ENCODE measurements at places on chromosomes 4 and X. TPM values are rescaled to one million over a fixed set of nuclear protein-coding genes. Genes with fewer than 3 reads are reported as not detected.

SH3BGRL gene
- total RNA-seq: 130 TPM

DOK7 gene
- 7.0 TPM for total RNA-seq

DNA sequence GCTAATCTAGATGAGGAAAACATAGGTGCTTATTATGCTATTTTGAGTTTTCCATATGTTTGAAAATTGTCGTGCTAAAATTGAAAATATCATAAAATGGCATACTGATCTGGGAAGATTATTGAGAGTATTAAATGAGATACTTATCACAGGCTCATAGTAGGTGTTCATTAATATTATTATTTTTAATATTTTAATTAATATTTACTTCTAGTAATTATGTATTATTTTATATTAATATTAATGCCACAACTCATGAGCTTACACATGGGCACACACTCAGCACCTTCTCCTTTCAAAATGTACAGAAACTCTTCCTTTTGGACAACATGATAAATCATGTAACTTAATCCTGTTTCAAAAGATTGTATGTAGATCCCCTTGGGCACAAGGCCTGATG, 223.6 kb downstream of the RAB28 start:
- H3K36me3 ChIP-seq: no peaks in the 10 kb centered on the region
- no peak for DNase-seq
- H3K27ac ChIP-seq: no peak overlapping the region
- no peaks in the 10 kb centered on the region for H3K4me1 ChIP-seq
- no peak overlapping the region for H3K4me3 ChIP-seq

DNA sequence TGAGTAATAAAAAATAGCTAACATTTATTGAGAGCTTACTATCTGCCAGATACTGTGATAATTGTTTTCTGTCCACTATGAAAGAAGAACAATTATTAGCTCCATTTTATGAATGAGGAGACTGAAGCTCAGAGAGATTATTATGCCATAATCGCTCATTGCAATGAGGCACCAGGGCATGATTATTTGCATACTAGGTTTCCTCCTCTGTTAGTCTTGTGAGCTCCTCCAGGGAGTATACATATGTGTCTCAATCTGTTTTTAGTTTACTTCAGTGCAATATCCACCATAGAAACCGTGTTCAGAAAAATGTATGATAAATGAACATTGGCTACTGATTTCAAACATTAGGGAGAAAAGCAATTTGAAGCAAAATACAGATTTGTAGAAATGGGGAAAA, 139.4 kb upstream of the OTUD4 start:
- no peak overlapping the region for H3K27ac ChIP-seq
- no peaks in the 10 kb centered on the region for H3K27me3 ChIP-seq
- H3K36me3 ChIP-seq: no peaks in the 10 kb centered on the region
- no peak for DNase-seq
- no peaks in the 10 kb centered on the region for H3K4me1 ChIP-seq

GRCh38 chr4:65825116-65825753, 154.9 kb upstream of the EPHA5 start:
- H3K36me3 ChIP-seq: no peaks in the 10 kb centered on the region
- no peaks in the 10 kb centered on the region for H3K27me3 ChIP-seq
- no peak for DNase-seq

DNA sequence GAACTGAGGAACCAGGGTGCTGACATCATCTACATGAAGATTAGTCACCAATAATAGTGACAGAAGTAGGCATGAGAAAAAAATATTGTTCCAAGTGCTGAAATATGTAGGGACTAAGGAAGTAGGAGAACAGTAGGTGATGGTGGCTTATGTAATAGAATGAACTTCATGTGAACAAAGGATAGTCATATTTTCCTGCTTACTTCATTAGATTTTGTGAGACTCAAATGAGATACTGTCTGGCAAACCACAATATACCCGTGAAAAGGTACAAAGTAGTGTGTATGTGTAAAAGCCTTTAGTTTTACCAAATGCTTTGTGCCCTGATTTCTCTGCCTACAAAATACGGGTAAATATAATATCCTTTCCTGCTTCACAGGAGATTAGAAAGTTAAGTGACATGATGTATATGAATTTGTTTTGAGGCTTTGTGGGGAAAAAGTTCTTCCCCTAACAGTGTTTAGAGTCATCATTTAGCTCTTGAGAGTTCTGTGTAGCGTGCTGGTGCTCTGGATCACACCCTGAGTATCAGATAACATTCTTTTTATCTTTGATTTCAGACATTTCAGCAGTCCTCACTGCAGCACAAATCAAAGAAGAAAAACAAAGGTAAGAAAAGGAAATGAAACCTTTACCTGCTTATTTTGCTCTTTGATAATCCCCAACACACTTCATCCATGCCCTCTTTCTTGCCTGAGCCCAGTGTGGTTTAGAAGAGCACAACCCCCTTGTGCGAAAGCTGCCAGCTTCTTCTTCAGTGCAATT, 67.9 kb downstream of the KLHL34 start:
- DNase-seq: no peak
- H3K4me3 ChIP-seq: no peak overlapping the region
- H3K27me3 ChIP-seq: no peaks in the 10 kb centered on the region
- no peaks in the 10 kb centered on the region for H3K36me3 ChIP-seq
- H3K27ac ChIP-seq: no peak overlapping the region

DNA sequence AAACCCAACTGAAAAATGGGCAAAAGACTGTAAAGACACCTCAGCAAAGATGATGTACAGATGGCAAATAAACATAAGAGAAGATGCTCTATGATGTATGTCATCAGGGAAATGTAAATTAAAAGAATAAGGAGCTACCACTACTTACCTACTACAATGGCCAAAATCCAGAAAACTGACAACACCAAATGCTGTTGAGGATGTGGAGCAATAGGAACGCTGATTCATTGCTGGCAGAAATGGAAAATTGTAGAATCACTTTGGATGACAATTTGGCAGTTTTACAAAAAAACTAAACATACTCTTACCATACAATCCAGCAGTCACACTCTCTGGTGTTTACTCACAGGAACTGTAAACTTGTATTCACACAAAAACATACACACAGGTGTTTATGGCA, 222.3 kb upstream of the LDB2 start:
- DNase-seq: no peak
- H3K36me3 ChIP-seq: no peaks in the 10 kb centered on the region
- no peak overlapping the region for H3K4me3 ChIP-seq
- H3K27ac ChIP-seq: no peak overlapping the region
- H3K4me1 ChIP-seq: no peaks in the 10 kb centered on the region
